ENCODE measurements at places on chromosomes 5 and 9. TPM values are rescaled to one million over a fixed set of nuclear protein-coding genes. Genes with fewer than 3 reads are reported as not detected.

SPINK6 gene
- 0.26 TPM for total RNA-seq

HRH2 gene
- total RNA-seq = 0.71 TPM

NFIB gene
- 9.9 TPM for total RNA-seq

CYSRT1 gene
- 3.5 TPM for total RNA-seq

ITGA2 gene
- total RNA-seq = 36.5 TPM

INSL4 gene
- total RNA-seq = 15.8 TPM

PTGES gene
- 92.3 TPM for total RNA-seq

ELP1 gene
- total RNA-seq = 20.2 TPM

ARHGEF39 gene
- total RNA-seq = 15.4 TPM

FOXD1 gene
- 17.5 TPM for total RNA-seq

CTSV gene
- total RNA-seq = 15.2 TPM

FIBCD1 gene
- 14.4 TPM for total RNA-seq

WNT8A gene
- total RNA-seq = not detected

PPP1R26 gene
- total RNA-seq = 15.3 TPM
